NCI-H2171 treated with DMSO at 0.1 percent for 48 hours (cell line): ENCODE measurements at places on chromosomes 7 and 10.
A peak's percentile ranks its signal among the peaks of the same experiment; 100 is the strongest.

GRCh38 chr7:24406789-24407299 lies 122.9 kb downstream of the NPY start:
- no peak for DNase-seq

DNA sequence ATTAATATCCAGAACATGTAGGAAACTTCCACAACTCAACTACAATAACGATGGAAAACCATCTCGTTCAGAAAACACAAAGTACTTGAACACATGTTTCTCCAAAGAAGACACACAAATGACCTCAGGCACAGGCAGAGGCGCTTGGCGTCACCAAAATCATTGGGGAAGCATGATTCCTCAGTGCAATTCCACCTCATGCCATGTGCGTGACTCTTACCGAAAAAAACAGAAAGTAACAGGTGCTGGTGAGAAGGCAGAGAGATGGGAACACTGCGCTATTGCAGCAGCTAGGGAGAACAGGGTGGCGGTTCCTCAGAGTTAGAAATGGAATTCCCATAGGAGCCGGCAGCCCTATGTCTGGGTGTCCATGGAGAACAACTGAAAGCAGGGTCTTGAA lies 390.0 kb downstream of the DNAJB6 start:
- DNase-seq: no peak

GRCh38 chr10:86506062-86506461 lies 15.5 kb downstream of the WAPL start:
- no peak for DNase-seq

DNA sequence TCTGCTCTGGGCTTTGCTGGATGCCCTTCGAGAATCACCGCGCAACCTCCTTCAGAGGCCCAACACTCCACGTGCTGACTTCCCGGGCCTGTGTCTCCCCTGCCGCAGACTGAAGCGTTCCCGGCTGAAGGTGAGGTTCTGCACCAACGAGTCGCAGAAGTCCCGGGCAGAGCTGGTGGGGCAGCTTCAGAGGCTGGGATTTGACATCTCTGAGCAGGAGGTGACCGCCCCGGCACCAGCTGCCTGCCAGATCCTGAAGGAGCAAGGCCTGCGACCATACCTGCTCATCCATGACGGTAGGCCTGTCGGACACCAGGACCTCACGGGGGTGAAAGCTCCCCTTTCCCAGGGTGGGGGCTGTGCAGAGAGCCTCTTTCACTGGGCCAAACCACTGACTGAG lies 22.4 kb downstream of the LHPP start:
- DNase-seq: no peak

DNA sequence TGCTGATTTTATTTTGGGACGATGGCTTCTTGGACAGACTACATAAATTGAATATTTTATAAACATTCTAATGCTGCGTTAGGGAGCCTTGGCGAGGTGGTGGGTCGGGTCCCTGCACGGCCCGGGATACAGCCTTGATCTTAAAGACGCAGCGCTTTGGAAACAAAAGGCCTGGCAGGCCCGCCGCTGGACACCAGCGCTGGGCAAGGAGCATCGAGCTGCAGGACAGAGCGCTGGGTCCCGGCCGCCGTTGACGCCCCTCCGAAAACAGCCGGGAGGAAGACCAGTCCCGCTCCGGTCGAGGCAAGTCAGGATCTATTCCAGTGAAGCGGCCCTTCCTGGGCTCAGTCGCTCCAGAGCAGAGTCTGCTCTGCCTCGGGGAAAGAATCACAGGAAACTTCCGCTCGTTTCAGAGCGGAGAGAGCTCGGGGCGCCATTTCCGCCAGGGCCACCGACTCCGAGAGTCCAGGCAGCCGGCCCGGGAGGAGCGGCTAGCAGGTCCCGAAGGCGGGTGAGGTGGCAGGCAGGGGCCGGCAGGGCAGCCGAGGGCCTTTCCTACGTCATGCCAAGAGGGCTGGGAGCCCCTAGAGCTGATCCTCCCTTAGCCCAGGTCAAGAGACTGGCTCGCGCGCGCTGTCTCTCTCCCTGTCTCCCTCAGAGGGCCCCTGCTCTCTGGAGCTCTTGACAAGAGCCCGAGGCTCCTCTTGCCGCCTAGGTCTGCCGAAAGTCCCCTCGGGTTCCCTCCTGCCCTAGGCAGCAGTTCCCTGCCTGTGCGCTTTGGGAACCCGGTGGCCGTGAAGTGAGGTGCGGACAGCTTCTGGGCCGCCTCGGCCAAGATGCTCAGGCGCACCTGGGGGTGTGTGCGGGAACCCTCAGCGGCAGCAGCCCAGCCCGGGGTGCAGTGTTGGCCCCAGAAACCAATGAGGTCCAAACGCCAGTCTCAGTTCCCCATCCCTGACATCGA lies 1.4 kb upstream of the DRGX start:
- no peak for DNase-seq

GRCh38 chr7:72017756-72018155 lies 394.4 kb downstream of the CALN1 start:
- DNase-seq: no peak

GRCh38 chr10:54710918-54711317 lies 90.1 kb downstream of the PCDH15 start:
- no peak for DNase-seq

- no peak for DNase-seq
Measured at GRCh38 chr10:91049296-91049987, 128.6 kb upstream of the ANKRD1 start.

DNA sequence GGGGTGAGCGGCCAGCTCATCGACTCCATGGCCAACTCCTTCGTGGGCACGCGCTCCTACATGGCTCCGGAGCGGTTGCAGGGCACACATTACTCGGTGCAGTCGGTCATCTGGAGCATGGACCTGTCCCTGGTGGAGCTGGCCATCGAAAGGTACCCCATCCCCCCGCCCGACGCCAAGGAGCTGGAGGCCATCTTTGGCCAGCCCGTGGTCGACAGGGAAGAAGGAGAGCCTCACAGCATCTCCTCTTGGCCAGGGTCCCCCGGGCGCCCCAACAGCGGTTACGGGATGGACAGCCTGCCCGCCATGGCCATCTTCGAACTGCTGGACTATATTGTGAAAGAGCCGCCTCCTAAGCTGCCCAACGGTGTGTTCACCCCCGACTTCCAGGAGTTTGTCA lies 17.4 kb upstream of the TSPAN33 start:
- no peak for DNase-seq

DNA sequence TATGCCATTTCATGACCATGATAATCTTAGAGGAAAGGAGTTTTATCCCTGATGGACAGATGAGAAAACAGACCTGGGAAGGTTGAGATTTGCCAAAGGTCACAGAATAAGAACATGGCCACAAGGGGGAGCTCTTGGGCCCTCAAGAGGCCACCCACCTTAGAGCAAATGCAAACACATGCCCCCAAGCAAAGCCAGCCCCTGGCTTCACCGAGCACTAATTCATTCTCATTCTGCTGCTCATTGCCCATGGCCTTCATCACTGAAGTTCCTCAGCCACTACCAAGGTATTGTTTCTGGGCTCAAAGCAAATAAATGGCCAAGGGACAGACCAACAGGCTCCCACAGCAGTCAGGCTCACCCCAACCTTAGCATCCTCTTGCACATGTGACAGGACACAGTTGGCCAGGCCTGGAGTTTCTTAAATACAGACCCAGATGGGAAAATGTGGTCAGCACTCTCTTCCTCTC lies 44.2 kb downstream of the PDLIM1 start:
- DNase-seq: peak; percentile 34

DNA sequence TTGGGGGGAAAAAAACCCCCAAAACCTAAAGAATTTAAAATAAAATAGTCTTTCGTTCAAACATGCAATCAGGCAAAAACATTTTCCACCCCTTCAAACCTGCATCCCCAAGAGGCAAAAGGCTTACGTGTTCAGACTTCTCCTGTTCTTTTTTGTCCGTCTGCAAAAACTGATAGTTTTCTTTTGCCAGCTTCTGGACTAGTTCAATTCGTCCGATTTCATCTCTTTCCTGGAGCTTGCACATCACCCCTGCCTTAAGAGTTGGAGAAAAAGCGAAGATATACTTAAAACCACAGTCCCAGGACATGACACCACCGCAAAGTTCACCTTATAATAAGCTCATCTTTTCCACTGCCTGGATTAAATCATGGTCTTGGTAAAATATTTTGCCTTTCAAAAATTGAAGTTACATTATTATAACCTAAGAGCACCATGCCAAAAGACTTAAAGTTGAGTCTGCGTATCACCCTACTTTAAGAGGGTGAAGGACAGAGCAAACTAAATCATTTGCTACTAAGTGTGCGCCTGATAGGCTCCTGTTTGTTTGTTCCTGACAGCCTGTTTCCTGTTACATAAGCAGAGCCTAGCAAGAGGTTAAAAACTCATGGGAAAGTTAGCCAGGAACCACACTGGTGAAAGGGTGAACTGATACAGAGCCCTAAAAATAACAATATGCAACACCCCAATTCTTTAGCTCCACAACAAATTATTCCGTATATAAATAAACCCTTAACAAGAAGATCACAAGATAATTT lies 137.0 kb downstream of the RAPGEF5 start:
- DNase-seq: no peak

DNA sequence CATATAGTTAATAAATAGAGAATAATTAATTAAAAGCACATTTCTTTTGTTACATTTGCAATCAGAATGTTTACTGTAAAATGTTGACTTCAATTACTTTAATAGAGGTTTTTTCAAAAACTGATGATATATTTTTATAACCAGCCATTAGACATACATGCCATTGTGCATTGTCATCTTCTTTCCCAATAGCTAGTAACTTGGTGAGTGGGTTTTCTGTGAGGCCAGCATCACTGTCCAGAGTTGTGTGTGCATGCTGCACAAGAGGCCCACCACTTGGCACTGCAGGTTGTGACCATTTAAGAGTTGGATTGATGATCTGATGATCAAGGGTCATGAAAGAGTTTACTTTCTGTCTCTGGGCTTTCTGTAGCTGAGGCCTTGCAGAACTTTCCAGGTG lies 46.5 kb downstream of the TFEC start:
- no peak for DNase-seq

DNA sequence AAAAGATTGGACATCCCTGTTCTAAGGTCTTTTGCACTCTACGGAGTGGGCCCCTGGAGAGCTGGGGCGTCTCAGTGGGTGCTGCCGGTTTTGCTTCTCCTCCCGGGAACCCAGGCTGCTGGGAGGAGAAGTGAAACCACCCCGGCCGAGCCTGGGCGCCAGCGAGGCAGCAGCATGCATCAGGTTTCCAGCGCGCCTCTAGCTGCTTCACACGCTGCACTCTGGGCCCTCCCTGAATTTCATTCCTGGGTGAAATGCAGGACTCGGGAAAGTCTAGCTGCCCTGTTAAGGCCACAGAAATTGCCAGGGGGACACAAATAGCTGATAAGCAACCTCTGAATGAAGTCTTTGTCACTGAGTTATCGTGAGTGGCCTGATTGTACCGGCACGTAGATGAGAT lies 127.4 kb downstream of the TRRAP start:
- no peak for DNase-seq

GRCh38 chr10:101613646-101614045 lies 25.5 kb downstream of the DPCD start:
- no peak for DNase-seq

- no peak for DNase-seq
Measured at GRCh38 chr10:80211786-80212185, 6.4 kb upstream of the ANXA11 start.

DNA sequence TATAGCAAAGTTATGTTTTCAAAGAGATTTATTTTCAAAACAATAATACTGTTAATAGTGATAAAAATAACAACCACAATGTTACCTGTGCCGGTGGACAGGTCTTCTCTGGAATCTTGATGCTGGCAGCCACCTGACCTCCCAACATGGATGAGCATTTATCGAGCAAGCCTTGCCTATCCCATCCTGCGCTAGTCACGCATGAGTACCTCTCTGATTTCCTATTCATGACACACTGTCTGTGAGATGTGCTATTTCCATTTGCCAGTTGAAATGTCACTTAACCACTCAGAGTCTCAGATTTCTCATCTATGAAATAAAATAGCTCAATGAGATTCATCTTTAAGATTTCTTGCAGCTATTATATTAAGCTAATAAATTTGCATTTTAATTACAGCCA lies 341.2 kb upstream of the VWC2 start:
- no peak for DNase-seq

GRCh38 chr10:114281006-114281405 lies 42.0 kb downstream of the VWA2 start:
- DNase-seq: no peak

GRCh38 chr7:31100445-31100844 lies 48.3 kb downstream of the ADCYAP1R1 start:
- DNase-seq: no peak

GRCh38 chr7:3294432-3295100 lies 6.5 kb upstream of the SDK1 start:
- DNase-seq: peak; percentile 96

DNA sequence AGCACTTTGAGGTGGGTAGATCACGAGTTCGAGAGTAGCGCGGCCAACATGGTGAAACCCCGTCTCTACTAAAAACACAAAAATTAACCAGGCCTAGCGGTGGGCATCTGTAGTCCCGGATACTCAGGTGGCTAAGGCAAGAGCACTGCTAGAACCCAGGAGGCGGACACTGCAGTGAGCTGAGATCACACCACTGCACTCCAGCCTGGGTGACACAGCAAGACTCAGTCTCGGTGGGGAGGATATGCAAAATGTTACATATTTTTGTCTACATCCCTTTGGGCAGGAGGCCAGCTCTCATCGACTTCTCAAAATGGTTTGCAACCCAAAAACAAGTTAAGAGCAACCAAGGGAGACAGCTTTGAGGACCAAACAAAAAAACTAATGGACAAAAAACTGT lies 8.2 kb downstream of the ATE1 start:
- no peak for DNase-seq

- DNase-seq: no peak
Measured at GRCh38 chr7:130641497-130641896, 27.1 kb downstream of the COPG2 start.

GRCh38 chr7:41956705-41957104 lies 253.8 kb upstream of the INHBA start:
- DNase-seq: no peak

GRCh38 chr7:15581352-15581951 lies 19.6 kb upstream of the AGMO start:
- peak; percentile 28 for DNase-seq

GRCh38 chr7:117790731-117791130 lies 82.5 kb downstream of the CTTNBP2 start:
- DNase-seq: no peak

DNA sequence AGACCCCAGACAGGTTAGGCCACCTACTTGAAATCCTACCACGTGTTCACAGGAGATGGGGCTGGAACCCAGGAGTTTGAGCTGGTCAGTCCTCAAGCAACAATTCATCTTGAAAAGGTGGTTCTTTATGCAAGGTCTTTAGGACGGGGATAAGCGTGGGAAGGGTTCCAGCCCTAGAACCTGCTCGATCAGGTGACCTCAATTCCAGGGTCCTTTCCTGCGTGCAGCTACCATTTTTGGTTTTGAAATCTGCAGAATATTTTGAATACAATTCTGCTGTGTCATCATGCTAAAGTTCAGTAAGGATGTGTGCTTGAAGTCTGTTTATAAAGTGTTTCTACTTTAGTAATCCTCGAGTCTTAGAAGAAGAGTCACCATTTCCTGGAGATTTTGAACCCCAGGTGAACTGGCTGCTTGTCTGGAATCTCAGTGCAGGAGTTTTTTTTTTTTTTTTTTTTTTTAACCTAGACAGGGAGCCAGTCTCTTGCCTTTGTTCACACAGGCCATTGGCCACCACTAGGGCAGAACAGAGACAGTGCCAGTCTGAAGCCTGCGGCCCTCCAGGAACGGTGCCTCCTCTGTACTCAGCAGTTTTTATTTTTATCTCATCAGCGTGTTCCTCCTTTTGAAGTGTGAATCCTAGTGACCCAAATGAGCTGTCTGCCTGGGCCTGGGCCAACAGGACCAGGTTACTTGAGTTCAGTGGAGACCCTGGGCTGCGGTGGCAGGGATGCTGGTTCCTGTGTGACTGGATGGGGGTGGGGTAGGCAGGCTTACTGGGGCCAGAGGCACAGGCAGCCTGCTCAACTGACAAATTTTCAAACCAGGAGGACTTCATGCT lies 54.6 kb downstream of the EEPD1 start:
- no peak for DNase-seq
